ENCODE measurements at places on chromosomes 16 and 17. TPM values are rescaled to one million over a fixed set of nuclear protein-coding genes. Genes with fewer than 3 reads are reported as not detected.

ASPSCR1 gene
- total RNA-seq = 39.9 TPM

TMED6 gene
- 0.51 TPM for total RNA-seq

TAT gene
- total RNA-seq = not detected

EVPL gene
- 0.77 TPM for total RNA-seq

PTX4 gene
- total RNA-seq = not detected

GRCh38 chr16:66878067-66878466, 2.2 kb upstream of the PDP2 start:
- H3K4me3 ChIP-seq = no peak overlapping the region
- peaks cover 4% of the 10 kb centered on the region for H3K4me1 ChIP-seq
- DNase-seq = no peak

DNA sequence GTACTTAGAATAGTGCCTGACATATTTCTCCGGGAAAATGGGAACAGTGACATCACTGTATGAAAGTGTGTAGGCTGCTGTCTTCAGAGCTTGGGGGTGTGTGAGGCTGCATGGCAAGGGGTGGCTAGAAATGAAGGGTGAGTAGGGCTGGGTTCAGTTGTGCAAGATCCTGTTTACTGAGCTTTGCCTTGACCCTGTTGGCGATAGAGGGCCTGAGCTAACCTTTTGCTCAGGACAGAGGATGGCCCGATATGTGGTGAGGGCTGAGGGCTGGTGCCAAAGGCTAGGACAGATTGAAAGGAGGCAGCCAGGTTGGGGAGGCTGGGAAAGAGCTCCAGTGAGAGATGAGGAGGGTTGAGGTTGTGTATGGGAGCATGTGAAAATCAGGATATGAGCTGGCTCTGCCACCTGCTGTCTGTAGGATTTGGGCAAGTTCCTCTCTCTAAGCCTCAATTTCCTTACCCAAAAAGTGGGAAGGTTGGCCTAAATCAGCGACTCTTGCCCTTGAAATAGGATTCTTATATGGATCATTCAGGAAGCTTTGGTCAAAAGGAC, 6.0 kb upstream of the CCL1 start:
- no peaks in the 10 kb centered on the region for H3K27me3 ChIP-seq
- H3K36me3 ChIP-seq = no peaks in the 10 kb centered on the region
- no peak for DNase-seq
- no peaks in the 10 kb centered on the region for H3K4me1 ChIP-seq
- no peak overlapping the region for H3K4me3 ChIP-seq

DNA sequence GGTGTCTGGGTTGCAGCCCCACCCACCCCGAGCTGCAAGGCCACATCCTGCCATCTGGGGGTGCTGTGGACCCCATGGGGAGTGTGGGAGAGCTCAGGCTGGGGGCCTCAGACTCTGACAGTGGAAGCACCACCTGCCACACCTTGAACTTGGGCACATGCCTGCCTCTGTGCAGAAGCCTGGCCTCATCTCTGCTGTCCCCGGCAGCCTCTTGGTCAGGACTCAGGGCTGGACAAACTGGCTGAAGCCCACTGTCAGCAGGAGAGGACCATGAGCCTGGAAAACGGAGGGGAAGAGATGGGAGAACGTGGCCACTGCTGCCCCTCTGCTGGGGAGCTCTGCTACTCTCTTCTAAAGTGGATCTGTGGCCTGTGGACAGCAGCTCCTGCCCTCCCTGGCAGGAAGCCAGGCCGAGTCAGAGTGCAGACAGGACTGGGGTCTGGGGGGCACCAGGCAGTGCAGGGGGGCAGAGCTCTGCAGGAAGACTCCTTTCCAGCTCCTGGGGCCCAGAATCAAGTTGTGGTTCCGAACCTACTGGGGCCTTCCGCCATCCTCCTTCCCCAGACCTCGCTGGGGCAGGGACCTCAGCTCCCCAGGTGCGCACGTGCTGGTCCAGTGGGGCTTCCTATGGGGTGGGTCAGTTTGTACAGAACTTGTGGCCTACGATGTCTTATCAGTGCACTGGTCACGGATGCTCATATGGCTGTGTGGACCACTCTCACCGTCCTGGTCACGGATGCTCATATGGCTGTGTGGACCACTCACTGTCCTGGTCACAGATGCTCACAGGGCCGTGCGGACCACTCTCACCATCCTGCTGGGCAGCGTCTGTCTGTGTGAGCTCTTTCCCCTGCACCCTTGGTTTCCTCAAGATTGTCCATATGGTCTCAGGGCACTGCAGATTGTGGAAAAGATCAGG, 207.7 kb downstream of the LAT start:
- peaks cover 4% of the 10 kb centered on the region for H3K4me1 ChIP-seq
- peak; percentile 34 for DNase-seq
- no peak overlapping the region for H3K4me3 ChIP-seq
- H3K27ac ChIP-seq = peak overlapping the region; percentile 70
- H3K27me3 ChIP-seq = no peaks in the 10 kb centered on the region

DNA sequence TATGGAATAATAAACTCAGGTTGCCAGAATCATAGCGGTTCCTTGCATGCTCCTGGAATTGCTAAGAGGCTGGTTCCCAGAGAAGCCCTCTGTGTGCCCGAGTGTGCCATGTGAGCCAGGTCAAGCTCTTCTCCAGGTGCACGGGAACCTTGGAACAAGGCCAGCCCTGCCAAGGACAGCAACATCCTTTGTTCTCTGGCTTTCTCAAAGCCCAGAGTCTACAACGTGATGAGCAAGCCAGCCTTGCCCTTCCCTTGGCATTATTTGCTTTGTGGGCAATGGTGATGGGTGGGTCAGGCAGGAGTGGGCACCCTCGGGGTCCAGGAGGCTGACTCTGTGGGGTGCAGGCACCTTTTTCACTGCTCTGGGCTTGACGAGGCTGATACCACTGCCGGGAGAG, 14.2 kb upstream of the SEC14L1 start:
- no peak overlapping the region for H3K27ac ChIP-seq
- no peaks in the 10 kb centered on the region for H3K36me3 ChIP-seq
- peak; percentile 61 for DNase-seq
- H3K27me3 ChIP-seq = no peaks in the 10 kb centered on the region
- no peak overlapping the region for H3K4me3 ChIP-seq

- no peaks in the 10 kb centered on the region for H3K36me3 ChIP-seq
- H3K27ac ChIP-seq = no peak overlapping the region
- no peak overlapping the region for H3K4me3 ChIP-seq
- no peak for DNase-seq
- no peaks in the 10 kb centered on the region for H3K4me1 ChIP-seq
Measured at GRCh38 chr17:44931376-44931775, 16.1 kb upstream of the GFAP start.

DNA sequence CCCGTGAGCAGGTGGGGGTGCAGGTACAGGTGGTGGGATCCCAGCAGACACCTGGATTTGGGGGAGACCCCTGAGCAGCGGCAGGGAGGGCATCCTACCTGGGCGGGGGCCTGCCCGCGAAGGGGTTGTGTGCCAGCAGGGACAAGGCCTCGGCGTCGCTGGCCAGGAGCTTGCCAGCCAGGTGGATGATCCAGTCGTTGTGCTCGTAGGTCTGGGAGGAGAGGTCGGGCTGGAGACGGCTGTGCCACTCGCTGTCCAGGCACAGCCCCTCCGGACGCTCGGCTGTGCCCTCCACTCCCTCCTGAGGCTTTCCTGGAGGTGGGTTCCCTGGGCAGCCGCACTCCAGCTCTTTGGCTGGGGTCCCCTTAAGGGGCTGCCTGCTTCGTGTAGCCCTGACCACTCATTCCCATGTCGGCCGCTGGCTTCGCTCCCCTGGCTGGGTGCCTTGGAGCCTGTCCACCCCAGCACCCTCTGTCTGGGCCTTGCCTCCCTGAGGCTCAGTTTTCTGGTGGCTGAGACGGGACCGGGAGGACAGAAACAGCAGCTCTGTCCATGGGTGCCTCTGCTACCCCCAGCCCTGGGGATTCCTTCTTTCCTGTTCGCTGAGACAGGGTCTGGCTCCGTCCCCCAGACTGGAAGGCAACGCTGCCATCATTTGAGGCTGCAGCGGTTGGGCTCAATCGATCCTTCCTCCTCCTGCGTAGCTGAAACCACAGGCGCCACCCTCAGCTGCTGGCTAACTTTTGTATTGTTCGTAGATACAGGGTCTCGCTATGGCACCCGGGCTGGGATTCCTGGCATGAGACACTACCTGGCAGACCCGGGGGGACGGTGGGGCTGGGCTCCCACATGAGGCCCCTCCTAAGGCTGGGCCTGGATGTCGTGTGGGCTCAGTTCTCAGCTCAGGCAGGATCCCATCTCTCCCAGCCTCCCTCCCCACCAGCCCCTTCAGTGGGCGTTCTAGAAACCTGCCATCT, 68.6 kb upstream of the GNG13 start:
- no peaks in the 10 kb centered on the region for H3K36me3 ChIP-seq
- DNase-seq = no peak
- no peak overlapping the region for H3K27ac ChIP-seq
- H3K27me3 ChIP-seq = no peaks in the 10 kb centered on the region

DNA sequence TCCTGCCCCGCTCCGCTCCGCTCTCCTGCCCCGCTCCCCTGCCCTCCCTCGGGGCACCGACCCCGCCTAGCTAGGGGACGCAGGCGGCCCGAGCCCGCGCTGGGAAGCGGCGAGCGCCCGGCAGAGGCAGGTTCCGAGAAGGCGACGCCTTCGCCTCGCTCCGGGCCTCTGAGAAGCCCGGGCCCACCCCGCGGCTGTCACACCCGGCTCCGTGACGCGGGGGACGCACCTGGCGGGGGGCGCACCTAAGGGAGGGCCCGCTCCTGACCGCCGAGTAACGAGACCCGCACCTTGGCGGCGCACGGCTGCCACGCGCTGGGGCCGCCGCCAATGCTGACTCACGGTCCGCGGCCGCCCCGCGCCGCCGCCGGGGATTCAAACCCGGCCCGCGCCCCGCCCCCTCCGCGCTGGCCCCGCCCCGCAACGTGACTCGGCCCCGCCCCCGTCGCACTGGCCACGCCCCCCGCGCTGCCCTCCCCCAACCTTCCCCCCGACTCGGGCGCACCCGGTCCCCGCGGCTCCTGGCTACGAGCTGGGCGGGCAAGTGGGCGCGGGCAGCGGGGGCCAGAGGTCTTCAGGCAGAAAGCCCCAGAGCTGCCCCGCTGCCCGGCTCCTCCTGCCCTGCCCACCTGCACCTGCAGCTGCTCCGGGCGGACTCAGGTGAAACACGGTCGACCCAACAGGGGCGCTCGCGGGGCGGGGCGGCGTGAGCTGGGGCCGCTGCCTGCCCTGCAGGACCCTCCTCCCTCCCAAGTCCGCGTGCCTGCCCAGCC, 27.8 kb downstream of the GNPTG start:
- H3K27ac ChIP-seq = peak overlapping the region; percentile 30
- peak; percentile 75 for DNase-seq
- no peaks in the 10 kb centered on the region for H3K36me3 ChIP-seq
- peak overlapping the region; percentile 37 for H3K4me3 ChIP-seq
- H3K4me1 ChIP-seq = peaks cover 5% of the 10 kb centered on the region
- no peaks in the 10 kb centered on the region for H3K27me3 ChIP-seq

DNA sequence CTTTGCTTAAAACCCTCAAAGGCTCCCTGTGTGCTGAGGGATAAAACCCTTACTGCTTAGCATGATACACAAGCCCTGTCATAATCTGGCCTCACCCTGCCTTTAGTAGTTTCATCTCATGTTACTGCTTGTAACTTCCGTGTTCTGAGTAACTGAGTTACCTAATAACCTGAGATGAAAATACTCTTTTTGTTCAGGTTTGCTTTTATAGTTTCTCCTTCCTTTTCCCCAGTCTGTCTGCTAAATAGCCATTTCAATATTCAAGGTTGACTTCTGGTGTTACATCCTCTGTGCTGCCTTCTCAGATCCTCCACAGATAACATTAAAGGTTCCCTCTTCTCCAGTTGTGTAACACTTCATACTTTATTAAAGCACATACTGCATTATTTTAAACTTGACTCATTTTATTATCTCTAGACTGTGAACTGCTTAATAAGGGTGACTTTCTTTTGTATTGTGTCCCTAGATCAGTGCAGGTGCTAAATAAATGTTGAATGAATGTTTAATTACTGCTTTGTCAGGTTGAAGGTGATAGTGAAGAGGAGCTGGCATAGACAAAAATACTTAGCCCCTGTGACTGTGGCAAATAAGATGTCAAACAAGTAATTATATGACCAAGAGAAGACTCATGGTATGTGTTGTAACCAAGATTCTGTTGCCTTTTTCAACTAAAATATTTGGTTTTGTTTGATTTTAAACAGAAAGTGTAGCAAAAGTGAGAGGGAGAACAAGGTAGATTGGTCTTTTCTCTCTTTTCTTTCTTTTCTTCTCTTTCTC, 47.8 kb downstream of the NFAT5 start:
- no peak overlapping the region for H3K4me3 ChIP-seq
- no peaks in the 10 kb centered on the region for H3K27me3 ChIP-seq
- no peaks in the 10 kb centered on the region for H3K36me3 ChIP-seq
- no peak overlapping the region for H3K27ac ChIP-seq
- H3K4me1 ChIP-seq = peaks cover 4% of the 10 kb centered on the region

DNA sequence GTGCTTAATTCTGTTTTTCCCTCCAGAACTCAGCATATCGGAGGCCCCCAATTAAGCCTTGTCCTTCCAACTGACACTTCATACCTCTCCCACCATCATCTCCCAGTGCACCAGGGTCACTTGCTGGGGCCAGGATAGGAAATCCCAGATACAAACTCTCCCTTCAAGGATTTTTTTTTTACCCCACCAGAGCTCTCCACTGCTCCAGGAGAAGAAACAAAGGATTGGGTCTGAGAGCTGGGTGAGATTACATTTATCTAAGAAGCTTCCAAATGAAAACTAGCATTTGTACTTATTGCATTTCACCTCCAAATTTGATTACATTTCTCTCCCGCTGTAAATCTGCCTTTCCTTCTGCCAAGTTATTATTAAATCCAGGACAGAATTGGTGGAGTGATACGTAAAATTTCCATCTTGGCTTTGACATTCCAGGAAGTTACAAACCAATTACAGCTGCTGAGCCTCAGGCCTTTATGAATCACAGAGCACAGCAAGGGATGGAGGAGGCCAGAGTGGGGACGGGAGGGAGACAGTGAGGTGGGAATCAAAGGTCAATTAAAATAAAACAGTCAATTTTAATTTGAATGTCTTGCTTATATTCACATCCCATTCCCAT, 123.5 kb downstream of the USP31 start:
- no peaks in the 10 kb centered on the region for H3K36me3 ChIP-seq
- H3K27ac ChIP-seq = no peak overlapping the region

DNA sequence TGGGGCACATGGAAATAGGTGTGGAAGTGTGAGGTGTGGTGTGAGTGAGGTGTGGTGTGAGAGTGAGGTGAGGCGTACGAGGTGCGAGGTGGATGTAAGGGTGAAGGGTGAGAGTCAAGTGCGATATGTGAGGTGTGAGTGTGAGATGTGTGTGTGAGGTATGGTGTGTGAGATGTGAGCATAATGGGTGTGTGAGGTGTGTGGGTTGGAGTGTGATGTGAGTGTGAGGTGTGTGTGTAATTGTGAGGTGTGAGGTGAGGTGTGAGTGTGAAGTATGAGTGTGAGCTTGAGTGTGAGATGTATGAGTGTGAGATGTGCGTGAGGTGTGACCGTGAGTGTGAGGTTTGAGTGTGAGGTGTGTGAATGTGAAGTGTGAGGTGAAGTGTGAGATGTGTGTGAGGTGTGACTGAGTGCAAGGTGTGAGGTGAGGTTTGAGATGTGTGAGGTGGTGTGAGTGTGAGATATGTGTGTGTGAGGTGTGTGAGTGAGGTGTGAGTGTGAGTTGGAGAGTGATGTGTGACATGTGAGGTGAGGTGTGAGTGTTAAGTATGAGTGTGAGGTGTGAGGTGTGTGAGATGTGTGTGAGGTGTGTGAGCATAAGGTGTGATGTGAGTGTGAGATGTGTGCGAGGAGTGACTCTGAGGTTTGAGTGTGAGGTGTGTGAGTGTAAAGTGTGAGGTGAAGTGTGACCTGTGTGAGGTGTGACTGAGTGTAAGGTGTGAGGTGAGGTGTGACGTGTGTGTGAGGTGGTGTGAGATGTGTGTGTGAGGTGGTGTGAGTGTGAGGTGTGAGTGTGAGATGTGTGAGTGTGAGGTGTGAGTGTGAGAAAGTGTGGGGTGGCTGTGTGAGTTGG, 354.0 kb downstream of the FOXL1 start:
- no peak overlapping the region for H3K4me3 ChIP-seq
- H3K36me3 ChIP-seq = no peaks in the 10 kb centered on the region
- H3K27ac ChIP-seq = no peak overlapping the region
- no peak for DNase-seq

Data from ovary (tissue), 10 donors.